ENCODE measurements at places on chromosomes 12 and 14.

DNA sequence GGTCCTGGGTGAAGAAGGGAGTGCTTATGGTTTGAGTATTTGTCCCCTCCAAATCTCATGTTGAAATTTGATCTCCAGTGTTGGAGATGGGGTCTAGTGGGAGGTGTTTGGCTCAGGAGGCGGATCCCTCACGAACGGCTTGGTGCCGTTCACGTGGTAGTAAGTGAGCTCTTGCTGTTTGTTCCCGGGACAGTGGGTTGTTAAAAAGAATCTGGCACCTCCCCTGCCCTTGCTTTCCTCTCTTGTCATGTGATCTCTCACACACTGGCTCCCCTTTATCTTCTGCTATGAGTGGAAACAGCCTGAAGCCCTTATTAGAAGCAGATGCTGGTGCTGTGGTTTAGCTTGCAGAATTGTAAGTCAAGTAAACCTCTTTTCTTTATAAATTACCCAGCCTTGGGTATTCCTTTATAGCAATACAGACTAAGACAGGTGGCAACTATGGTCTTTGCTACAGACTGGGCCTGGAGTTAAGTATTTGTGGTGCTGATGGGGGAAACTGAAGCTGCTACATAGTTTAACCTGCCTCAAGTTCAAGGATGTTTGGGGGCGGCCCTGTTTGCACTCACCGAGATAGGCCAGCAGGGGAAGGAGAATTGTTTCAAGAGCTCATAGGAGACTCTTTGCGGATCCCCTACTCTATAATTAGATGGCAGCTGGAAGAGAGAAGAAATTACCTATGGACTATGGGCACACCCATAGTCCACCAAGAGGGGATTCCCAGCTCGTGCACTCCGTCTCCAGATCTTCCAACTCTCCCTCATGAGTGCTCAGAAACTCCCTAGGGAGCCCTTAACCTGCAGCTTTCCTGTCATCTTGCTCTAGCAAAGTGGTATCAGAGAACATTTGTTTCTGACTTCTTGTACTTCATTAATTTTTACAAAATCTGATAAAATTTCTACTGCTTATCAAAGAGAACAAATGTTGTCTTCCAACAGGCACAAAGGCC, 164.6 kb downstream of the SLC15A5 start:
- no peak for DNase-seq

GRCh38 chr14:49754570-49755097, 13.3 kb upstream of the KLHDC2 start:
- no peak for DNase-seq

GRCh38 chr14:22627506-22628263, 16.5 kb downstream of the OR6J1 start:
- no peak for DNase-seq

GRCh38 chr14:102491786-102492530, 17.6 kb downstream of the ANKRD9 start:
- DNase-seq, result no peak

DNA sequence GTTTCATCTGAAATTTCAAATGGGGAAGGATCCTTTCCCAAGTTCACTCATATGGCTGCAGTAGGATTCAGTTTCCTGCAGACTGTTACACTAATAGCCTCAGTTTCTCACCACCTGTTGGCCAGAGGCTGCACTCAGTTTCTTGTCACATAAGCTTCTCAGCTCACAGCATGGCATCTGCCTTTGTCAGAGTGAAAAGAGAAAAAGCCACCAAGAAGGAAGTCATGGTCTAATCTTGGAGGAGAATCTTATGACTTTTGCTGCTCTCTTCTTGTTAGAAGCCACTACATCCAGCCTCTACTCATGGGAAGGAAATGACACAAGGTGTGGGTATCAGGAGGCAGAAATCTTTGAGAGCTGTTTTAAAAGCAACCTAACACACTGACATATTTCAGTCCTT, 39.4 kb upstream of the BTG1 start:
- no peak for DNase-seq

GRCh38 chr12:94674835-94675234, 24.5 kb upstream of the TMCC3 start:
- no peak for DNase-seq

DNA sequence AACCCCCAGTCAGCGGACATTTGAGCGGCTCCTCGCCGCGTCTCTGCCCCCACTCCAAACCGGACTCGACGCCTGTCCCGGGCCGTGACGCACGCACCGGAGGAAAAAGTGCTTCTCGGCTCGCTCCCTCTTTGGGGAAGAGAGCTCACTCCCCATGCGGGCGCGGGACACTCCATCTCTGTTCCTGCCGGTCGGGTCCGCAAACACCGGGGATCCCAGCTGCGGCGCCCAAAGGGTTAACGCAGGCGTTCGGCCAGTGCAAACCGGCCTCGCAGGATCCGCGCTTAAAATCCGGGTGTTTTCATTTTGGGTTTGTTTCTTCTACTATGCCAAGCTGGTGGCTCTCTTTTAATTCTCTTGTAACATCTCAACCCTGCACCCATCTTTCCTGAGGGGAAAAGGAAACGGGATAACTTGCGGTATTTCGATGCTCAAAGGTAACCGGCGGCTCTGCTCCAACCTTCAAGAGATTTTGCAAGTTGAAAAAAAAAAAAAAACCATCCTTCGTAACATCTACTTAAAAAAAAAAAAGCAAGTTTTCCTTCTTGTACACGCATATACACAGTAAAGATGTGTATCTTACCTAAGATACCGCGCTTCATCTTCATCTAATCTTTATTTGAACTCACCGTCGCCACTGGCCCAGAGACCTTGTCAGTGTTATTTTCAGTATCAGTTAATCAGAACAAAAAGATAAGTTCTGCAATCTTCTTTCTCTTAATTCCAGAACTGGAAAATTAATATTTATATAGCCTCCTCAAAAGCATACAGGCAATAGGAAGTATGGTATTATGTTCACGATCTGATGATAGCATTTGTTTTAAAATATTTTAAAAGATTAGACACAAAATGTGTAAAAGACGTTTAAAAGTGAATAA, 1.6 kb upstream of the ATP2B1 start:
- no peak for DNase-seq

DNA sequence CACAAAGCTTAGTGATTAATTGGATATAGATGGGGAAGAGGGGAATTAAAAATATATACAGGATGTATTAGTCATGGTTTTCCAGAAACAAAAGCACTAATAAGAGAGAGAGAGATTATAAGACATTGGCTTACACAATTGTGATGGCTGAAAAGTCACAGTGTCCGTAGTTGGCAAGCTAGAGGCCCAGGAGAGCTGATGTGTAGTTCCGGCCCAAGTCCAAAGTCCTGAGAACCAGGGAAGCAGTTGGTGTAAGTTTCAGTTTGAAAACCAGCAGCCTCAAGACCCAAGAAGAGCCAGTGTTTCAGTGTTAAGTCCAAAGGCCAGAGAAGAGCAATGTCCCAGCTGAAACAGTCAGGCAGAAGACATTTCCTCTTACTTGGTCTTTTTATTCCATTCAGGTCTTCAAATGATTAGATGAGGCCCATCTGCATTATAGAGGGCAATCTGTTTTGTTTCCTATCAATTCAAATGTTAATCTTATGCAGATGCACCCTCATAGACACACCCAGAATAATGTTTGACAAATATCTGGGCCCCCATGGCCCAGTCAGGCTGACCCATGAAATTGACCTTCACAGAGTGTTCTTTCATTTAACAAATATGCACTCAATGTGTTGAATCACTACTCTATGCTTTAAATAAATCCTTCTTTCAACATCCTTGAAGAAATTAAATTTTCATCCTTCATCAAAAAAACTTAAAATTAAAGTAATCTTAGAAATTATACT, 67.2 kb upstream of the DIO2 start:
- no peak for DNase-seq

DNA sequence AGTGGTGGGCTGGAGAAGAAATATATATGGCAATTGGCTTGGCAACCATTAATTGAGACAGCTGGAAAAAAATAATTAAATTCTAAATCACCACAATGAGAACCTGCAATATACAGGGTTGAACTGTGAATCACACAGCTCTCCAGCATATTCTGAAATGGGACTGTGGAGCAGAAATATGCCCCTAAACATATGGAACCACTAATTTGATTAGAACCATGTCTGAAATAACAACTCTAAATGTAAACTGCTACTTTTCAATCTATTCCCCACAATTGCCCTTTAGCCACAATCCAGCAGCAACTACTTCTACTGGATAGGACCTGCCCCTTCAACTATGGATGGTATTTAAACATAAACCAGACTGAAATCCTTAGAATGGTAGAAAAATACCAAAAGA, 330.4 kb downstream of the TRHDE start:
- no peak for DNase-seq

DNA sequence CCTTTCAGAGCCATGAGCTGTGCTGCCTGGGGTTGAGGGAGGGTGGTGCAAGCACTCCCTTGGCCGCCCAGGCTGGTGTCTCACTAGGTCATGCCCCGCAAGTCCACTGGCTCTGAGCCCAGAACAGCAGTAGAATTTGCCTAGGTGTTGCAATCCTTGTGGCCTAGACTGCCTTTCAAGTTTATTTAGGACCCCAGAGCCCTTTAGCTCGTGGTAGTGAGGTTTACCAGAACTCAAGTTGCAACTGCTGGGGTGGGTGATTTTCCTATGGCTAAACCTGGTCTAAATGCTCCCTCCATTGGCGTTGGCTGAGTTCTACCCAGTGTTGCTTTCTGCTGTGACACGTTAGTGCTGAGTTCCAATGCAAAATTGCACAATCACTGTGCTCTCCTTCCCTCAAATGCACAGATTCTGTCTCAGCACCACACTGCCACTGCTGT, 287.2 kb downstream of the BCAT1 start:
- DNase-seq, result no peak

- no peak for DNase-seq
These were observed 401.7 kb downstream of the TRHDE start for GRCh38 chr12:72673853-72674252.

DNA sequence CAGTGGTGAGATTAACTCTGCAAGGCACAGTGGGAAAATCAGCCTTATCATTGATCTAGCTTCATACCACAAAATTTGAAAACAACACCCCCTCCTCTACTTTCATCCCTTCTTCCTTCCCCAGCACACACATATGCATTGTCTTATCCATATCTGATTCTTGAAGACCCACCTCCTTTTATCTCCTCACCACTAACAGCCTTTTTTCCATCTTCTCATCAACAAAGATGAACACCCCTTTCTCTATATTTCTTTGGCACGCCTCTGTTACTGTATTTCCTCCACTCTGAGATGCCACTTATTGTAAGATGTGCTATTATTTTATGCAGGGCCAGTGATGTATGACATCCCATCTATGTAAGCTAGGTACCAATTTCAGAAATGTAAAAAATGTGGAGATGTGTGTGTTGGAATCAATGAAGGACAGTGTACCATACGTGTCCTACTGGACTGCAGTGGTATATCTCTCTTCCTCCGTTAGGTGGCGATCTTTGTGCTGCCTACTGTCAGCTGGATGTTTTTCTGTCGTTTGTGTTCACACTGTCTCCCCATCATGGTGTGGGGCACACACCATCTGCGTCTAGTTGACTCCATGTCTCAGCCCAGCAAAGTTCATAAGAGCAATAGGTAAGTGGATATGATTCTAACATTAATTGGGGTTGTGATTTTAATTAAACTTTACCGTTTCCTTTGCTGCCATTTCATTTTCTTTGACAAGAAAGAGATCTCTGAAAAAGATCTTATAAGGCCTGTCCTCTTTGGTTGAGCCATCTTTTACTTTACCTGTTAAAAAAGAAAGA, 24.0 kb downstream of the CCDC38 start:
- DNase-seq, result peak; percentile 39

DNA sequence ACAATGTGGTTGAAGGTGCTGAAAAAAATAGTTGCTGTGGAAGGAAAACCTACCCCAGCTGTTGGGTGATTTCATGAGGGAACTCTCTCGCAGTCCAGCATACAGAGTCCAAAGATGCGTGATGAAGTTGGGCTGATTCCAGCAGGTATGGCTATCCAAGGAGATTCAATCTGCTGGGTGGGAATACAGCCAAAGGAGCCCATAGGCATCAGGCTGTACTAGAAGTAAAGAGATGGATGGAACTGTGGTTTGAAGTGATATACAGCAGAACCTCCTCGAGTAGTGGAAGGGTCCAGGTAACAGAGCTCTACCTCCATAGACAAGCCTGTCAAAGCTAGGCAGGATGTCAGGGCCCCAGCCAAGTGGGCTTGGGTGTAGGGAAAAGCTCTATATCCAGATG, 11.5 kb upstream of the TMTC2 start:
- no peak for DNase-seq

- DNase-seq, result no peak
These were observed 118.6 kb downstream of the SMOC1 start for GRCh38 chr14:69997849-69998248.

DNA sequence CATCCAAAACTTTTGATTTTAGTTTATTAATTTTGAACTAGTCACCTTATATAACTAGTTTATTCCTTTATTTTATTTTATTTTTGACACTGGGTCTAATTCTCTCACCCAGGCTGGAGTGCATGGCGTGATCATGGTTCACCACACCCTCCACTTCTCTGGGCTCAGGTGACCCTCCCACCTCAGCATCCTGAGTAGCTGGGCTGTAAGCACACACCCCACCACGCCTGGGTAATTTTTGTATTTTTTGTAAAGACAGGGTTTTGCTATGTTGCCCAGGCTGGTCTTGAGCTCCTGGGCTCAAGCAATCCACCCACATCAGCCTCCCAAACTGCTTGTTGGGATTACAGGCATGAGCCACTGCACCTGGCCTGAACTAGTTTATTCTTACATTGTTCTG, 17.3 kb downstream of the PCNX1 start:
- no peak for DNase-seq

Data from Panc1 (cell line).